ENCODE measurements at places on chromosomes 2 and 18. TPM values are rescaled to one million over a fixed set of nuclear protein-coding genes. Genes with fewer than 3 reads are reported as not detected.

DNA sequence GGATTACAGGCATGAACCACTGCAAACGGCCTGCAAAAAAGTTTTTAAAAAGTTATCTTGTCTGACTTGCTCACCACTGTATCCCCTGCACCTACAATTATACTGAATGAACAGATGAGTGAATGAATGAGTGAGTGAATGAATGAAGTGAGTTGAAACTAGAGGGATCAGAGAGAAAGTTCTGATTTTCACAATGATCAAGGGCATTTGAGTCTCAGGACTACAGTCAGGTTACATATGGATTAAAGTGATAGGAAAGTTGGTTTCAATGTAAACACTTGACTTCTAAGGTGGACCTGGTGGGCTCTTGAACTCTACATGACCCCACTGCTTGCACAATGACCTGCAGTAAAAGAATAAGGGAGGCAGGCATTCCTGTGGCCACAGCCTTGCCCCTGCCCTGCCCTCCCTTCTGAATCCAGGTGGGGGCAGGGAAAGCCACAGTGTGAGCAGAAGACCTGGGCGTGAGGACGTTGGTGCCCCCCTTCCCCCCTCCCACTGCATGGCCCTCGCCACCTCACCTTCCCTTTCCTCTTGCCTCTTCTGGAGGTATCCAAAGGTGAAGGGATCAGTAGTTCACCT lies 10.7 kb downstream of the C2orf80 start:
- no peak for DNase-seq

DNA sequence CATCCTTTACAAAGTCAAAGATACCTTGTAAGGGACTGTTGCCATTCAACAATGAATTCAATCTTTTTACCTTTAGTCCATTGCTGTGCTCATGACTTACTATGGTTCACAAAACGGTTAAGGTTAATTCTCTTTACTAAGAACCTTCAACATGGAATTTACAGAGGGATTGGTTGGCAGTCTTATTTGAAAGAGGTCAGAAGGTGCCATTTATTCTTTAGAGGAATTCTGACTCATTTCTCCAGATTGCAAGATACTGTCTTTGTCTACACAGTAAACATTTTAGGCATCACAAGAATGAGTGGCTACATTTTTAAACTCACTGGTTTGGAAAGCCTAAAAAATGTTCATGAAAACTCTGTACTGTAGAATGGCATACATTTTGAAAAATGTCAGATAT lies 17.4 kb downstream of the KCNH7 start:
- no peak for DNase-seq

DNA sequence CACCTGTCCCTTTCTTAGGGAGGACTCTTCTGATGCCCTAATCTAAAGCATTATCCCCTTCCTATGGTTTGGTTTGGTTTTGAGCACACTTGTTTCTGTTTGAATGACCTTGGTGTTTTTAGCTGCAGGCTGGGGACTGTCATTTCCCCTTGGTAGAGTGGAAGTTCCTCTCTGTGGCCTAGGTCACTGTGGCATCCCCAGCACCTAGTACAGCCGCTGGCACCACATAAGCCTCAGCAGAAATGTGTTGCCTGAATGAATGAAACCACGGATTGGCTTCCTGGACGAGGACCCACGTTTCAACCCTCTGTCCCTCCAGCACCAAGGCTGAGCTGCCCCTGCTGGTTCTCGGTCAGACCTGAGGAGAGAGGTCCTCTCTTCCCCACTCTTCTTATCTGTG lies 159.9 kb downstream of the CTIF start:
- no peak for DNase-seq

Gene CRYGD
- total RNA-seq, result not detected

- DNase-seq, result no peak
Observed at GRCh38 chr2:147689220-147689909, 155.5 kb upstream of the ACVR2A start.

Gene SERPINB10
- not detected for total RNA-seq

Gene ALPP
- total RNA-seq, result not detected

Gene CRYGC
- total RNA-seq, result not detected

Gene XDH
- total RNA-seq, result 0.13 TPM

DNA sequence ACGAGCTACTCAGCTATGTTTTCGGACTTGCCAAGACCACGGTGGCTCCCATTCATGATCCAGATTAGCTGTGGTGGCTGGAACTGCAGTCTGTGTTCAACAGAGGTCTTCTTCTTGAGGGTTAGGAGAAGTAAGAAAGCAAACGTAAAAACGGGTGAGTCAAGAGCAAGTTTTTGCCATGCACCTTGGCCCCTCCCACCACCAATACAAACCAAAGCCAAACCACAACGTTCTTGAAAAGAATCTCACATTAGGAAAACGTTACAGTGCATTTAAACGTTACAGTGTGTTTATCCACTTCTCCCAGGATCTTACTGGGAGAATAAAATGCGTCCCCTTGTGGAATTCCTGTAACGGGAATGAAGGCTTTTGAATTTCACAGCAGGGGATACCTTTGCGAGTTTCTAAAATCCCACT lies 725 bp downstream of the FBXO48 start:
- no peak for DNase-seq

Gene UGT1A4
- total RNA-seq, result not detected

Gene C2orf80
- not detected for total RNA-seq

Gene FHOD3
- total RNA-seq, result 317 TPM

Gene DYNAP
- not detected for total RNA-seq

DNA sequence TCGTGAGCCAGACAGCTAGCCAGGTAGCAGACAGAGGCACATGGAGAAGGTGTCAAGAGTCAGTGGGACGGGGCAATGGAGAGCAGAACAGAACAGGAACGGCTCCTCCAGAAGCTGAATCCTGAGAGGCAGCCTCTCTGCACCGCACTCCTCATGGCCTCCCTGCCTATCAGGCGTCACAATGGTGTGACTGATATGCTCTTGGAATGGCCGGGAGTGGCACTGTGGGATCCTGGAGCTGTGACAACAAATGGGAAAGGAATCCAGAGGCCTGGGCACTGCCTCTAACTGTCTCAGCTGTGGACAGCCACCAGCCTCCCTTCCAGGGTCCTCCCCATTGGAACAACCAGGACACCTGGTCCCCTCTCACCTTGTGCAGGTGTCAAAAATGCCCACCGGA lies 89.1 kb upstream of the ID2 start:
- peak; percentile 42 for DNase-seq

- no peak for DNase-seq
Observed at GRCh38 chr2:40177366-40177765, 274.5 kb downstream of the SLC8A1 start.

Data from Right ventricle myocardium superior (tissue), 1 donor.